ENCODE measurements at places on chromosomes 3 and 15.

DNA sequence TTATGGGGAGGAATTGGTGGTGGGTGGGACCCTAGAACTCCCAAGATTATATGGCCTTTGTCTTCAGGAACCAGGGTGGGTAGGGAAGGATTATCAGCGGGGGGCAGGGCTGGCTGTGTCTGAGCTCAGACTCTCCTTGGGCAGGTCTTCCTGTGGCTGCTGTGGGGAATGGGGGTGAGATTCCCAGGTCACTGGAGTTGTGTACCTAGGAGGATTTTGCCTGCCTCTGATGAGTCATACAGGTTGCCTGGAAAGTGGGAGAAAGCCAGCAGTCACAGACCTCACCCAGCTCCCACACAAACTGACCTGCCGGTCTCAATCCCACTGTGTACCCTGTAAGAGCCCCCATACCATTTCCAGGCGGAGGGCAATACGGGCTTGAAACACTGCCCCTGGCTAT lies 209.9 kb upstream of the CNTN3 start:
- no peak for DNase-seq

DNA sequence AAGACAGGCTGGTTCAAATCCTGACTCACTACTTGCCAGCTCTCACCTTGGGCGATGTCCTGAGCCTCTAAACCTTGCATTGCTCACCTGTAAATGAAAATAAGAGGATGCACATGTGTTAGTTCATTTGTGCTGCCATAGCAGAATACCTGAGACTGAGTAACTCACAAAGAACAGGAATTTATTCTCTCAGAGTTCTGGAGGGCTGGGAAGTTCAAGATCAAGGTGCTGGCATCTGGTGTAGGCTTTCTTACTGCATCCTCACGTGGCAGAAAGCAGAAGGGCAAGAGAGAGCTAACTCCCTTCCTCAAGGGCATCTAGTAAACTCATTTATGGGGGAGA lies 222.7 kb downstream of the MTHFS start:
- DNase-seq: no peak

GRCh38 chr3:149487598-149488197 lies 13.2 kb downstream of the TM4SF4 start:
- peak; percentile 12 for DNase-seq

GRCh38 chr3:112688819-112689218 lies 47.9 kb upstream of the CCDC80 start:
- no peak for DNase-seq

GRCh38 chr3:195583831-195584542 lies at the start of gene APOD:
TSS of gene APOD (minus strand) at chr3:195583940. CDS start at chr3:195579461, 4,479 bp downstream.
- no peak for DNase-seq

DNA sequence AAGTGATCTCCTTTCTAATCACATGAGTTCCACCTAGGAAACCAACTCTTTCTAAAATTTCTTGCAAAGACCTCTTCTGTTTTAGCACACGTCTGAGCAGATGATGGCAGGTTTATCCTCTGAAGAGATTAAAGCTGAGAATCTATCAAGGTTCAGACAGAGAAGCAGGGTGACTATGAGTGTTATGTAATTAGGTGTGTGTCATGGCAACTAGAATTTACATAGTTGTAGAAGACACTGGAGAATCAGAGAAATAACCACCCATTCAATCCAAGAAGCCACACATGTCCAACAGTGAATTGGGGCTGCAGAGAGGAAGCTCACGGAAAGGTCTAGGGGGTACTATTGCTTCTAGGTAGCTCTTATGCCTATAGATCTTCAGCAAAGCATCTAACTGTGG lies 600.5 kb downstream of the PYDC2 start:
- DNase-seq: no peak

DNA sequence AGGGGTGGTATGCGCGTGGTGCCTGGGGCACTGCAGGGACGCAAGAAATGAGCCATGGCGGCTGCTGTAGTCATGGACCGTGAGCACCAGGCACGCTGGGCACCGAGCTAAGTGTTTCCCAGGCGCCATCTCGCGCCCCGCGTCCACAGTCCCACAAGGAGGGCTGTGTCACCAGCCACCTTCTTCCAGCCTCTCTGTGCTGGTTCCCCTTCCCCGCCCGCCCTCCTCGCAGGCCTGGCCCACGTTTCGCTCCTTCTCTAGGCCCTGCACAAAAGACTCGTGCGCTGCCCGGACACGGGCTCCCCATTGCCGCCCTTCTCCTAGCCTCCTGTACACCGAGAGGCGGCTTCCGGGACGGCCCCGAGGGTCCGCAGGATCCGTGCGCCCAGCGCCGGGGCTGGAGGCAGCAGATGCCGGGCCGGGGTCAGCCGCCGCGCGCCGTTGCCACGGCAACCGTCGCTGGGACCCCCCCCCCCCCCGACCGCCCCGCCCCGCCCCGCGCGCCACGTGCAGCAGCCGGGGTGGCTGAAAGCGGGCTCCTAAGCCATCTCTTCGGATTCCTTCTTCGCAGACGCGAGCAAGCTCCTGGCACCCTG lies 113.4 kb downstream of the SRGAP3 start:
- no peak for DNase-seq

GRCh38 chr3:101898752-101899169 lies 49.4 kb downstream of the NFKBIZ start:
- DNase-seq: no peak

- DNase-seq: no peak
Observed at GRCh38 chr3:141346418-141346817, 21.9 kb upstream of the ZBTB38 start.

- no peak for DNase-seq
Observed at GRCh38 chr3:45109771-45110508, 36.2 kb downstream of the CDCP1 start.

DNA sequence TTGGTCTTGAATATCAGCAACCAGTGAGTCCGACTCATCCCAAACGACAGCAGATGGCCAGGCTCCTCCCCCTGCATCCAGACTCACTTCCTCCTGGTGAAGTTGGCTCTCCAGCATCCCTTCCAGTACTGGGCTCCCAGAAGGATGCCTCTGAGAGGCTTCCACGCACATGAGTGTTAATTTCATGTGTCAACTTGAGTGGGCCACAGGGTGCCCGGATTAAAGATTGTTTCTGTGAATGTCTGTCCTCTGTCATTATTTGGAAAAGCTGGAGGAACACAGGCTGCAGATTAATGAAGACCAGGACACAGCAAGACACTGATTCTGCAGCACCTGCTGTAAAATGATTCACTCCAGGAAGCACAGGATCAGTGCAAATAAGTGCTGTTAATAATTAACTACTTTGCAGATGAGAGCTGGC lies 99.8 kb downstream of the ATP10A start:
- no peak for DNase-seq

DNA sequence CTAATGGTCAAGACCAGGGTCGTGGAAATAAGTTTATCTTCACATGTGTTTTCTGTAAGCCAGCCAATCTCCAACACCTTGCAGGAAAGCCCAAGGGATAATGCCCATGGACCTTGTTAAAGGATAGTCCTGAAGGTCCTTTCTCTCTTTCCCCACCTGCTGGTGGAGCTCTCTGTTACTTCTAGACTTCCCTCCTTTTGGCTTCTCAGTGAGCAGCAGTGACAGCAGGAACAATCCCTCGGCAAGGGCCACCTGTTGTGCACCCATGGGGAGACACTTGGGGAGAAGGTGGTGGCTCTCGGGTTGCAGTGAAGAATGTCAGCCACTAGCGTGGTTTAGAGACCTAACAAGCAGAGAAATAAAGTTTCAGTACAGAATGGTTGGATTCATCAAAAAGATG lies 84.0 kb upstream of the OSBPL11 start:
- no peak for DNase-seq

GRCh38 chr3:30847592-30847991 lies 46.9 kb downstream of the GADL1 start:
- DNase-seq: no peak

- no peak for DNase-seq
Observed at GRCh38 chr15:39599871-39600270, 19.0 kb downstream of the THBS1 start.

- no peak for DNase-seq
Observed at GRCh38 chr15:101451266-101451799, 38.2 kb downstream of the PCSK6 start.

DNA sequence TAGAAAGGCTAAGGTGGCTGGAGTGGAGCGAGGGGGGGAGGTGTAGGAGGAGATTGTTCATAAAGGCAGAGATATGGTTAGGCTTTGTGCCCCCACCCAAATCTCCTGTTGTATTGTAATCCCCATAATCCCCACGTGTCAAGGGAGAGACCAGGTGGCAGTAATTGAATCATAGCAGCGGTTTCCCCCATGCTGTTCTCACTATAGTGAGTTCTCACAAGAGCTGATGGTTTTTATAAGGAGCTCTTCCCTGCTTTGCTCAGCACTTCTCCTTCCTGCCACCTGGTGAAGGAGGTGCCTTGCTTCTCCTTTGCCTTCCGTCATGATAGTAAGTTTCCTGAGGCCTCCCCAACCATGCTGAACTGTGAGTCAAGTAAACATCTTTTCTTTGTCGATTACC lies 64.7 kb upstream of the CFAP161 start:
- DNase-seq: no peak

DNA sequence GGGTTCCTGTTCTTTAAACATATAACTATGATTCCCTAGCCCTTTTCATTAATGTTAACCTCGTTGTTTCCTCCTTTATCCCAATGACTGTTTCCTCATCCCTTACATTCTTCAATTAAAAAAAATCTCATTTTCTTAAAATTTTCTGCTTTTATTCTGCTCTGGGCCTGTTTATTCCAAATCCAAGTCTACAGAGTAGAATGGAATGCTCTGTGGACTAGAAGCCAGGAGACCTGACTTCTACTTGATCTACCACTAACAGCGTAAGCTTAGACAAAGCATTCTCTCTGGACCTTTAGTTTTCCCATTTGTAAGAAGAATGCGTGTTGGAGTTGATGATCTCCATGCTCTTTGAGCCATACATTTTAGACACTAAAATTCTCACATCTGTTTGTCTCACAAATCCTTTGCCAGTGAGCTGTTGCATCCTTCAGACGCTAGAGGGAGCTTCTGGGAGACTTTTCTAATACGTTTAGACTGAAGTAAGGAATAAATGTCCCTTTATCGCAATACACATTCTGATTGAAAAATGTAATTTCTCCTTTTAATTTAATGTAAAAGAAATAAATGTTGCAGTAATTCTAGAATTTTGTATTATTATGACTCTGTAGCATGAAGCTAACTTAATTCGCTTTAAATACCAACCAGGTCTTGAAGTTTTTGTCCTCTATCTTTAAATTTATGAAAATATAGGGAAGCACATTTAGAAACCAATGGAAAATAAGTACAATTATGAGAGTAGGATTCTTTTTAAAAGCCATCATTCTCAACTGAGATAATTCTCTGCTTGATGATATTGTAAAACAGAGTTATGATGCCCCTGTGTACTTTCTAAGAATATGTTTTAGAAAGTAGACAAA lies 21.7 kb upstream of the GMNC start:
- peak; percentile 66 for DNase-seq

- no peak for DNase-seq
Observed at GRCh38 chr3:13425689-13426088, 5.6 kb upstream of the NUP210 start.

- no peak for DNase-seq
Observed at GRCh38 chr15:39140060-39140604, 440.7 kb upstream of the THBS1 start.

GRCh38 chr15:100920516-100921135 lies 1.5 kb downstream of the LRRK1 start:
- no peak for DNase-seq

GRCh38 chr3:182420741-182421140 lies 372.6 kb upstream of the ATP11B start:
- no peak for DNase-seq

DNA sequence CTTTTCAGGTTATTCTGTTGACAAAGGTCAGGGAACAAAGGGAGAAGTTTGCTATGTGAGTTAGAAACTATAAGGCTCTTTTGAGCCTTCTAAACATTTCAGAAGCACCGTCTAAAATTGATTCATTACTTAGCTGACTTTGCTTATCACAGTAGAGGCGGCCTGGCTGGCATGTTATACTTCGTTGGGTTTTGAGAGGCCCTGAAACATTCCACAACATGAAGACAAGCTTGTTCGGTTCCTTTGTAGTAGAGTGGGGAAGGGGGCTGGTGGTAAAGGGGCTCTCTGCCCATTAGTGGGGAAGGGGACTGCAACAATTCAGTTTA lies 23.6 kb downstream of the ZBTB38 start:
- DNase-seq: no peak

GRCh38 chr15:79099692-79100091 lies 9.1 kb upstream of the RASGRF1 start:
- no peak for DNase-seq

DNA sequence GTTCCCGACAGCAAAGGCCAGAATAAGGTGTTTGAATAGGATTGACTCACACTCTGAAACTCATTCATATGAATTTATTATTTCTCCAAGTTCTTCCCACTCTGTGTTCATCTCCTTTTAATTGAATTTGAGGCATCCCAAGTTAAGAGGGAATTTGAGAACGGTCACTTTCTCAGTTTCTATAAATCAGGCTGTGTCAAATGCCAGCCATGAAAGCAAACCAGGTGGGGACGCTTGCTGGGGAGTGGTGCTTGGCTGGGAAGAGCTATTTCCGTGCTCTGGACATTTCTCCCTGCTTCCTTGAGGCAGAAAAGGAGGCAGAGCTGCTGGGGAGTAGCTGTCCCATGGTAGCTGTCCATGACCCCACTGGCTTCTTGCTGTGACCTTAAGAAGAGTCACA lies 116.6 kb downstream of the FBN1 start:
- DNase-seq: no peak

GRCh38 chr3:43497422-43497821 lies 124.4 kb downstream of the ANO10 start:
- no peak for DNase-seq

GRCh38 chr3:125351814-125352456 lies 23.2 kb downstream of the ZNF148 start:
- no peak for DNase-seq

DNA sequence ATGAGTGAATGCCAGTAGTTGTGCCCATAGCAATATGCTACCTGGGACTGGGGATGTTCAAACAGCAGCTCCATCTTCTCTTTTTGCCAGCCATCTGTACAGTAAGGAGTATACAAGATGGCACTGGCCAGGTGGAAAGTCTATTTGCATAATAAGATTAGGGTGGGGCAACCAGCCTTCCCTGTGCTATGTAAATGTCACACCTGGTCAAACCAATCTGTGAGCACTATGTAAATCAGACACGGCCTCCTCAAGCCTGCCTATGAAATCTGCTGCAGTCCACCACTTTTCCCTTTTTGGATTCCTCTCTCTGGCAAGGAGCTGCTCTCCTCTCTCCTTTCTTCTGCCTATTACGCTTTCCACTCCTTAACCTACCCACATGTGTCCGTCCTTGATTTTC lies 53.0 kb downstream of the C3orf80 start:
- DNase-seq: peak; percentile 67

GRCh38 chr3:69768438-69768837 lies 29.2 kb downstream of the MITF start:
- no peak for DNase-seq
